ENCODE measurements at places on chromosomes 16 and 17.

- DNase-seq: no peak
These were observed 32.9 kb upstream of the NFAT5 start for GRCh38 chr16:69532641-69533455.

DNA sequence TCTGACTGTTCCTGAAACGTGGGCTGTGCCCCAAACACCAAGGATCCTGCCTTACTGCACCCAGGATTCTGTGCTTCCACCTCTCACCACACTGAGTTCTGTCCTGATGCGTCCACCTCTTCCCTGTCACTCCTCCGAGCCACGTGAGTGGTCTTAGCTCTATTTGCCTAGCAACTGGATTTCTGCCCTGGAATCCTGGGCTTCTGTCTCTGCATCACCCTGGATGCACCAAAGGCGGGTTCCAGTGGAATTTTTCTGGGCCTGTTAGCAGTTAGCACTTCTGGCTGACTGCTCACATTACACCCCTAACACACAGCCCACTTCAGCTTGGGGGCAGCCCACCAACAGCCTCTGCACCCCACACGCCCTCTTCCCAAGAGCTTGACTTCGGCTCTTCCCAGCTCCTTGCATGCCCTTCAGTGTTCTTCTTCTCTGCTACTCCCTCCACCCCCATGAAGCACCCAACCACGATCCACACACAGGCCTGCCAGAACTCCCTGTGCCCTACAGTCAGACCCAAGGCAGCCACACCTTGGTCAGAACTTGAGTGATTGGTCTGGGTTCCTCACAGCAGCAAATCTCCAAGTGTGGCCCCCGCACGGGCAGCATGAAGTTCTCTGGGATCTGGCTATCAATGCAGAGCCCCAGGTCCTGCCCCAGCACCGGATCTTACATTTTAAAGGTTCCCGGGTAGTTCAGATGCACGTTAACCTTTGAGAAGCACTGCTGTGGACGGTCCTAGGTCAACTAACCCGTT lies 129.8 kb upstream of the RCVRN start:
- DNase-seq: no peak

DNA sequence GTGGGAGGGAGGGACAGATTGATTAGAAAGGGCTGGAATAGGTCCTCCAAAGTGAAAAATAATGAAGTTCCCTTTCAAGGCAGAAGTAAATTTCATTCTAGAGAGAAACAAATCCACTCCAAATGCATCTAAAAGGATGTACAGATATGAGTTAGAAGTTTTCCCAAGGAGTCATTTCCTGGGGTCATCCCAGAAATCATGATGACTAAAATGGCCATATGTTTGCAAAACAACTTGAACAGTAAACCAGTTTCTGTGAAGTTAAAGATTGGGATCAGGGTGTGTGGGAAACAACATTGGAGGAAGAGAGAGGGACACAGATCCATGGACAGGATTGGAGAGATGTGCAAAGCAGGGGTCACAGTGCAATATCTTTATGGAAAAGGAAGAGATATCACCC lies 32.5 kb upstream of the ARHGAP44 start:
- DNase-seq: no peak

DNA sequence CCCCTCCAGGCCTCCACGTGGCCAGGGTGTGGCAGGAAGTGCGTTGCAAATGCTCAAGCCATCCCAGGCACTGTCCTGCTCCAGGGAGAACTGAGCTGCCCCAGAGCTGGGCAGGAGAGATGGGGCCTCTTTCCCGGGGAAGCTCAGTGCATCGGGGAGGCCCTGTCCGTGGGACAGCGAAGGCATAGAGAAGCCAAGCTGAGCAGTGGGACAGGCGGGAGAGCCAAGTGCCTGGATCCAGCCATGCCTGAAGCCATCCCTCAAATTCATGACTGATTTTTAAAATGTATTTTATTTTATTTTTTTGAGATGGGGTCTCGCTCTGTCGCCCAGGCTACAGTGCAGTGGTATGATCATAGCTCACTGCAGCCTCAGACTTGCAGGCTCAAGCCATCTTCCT lies 25.4 kb upstream of the SSTR5 start:
- DNase-seq: no peak

DNA sequence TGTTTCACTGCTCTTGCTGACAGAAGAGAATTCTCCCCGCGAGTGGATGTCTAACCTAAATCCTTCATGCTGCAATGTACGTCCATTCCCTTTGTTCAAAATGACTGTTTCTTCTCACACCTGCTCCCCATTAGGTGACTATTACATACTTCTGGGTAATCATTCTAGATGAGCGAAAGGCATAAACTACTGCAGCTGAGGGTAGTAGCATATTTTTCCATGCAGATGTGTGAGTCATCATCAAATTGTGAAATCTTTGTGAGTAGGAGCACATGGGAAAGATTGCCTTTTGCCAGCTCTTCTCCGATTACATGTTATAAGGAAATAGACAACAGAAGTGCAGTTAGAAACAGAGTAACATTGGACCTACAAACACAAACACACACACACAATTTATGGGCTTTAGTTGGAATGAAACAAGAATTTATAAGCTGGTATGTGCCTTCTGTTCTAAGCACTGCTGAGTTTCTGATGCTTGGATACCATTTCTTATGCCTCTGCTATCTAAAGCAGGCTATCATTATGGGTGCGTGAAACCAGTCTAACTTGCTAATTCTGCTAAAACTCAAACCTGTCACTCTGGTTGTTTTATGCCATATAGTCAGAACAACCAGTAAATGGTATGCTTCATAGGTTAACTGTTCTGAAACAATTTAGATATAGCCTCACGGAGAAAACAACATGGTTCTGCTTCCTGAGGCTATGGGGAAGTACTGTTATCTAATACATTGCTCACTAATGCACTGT lies 346.9 kb upstream of the PSMD7 start:
- DNase-seq: no peak

- DNase-seq: no peak
These were observed 18.9 kb downstream of the DNAH17 start for GRCh38 chr17:78558181-78558850.

DNA sequence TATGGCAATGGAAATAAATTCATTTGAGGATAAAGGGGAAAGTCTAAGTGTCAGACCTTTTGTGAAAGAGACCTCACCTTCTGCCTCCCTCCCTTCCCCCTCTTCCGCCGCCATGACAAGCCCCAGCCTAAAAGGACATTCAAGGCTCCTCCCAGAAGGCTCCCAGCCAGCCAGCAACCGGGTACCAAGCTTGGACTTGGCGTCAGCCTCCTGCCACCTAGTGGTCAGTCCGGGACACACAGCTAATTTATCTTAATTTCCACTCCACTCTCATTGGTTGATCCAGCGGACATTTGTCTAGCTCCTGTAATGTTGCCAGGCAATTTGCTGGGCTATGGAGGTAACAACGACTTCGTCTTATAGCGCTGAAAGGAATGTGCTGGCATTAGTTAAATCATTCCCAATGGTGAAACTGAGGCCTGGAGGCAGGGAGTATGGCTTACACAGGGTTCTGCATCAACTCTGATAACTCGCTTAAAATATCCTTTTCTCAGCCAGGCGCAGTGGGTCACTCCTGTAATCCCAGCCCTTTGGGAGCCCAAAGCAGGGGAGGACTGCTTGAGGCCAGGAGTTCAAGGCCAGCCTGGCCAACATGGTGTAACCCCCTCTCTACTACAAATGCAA lies 19.3 kb upstream of the CLEC3A start:
- DNase-seq: peak; percentile 67

DNA sequence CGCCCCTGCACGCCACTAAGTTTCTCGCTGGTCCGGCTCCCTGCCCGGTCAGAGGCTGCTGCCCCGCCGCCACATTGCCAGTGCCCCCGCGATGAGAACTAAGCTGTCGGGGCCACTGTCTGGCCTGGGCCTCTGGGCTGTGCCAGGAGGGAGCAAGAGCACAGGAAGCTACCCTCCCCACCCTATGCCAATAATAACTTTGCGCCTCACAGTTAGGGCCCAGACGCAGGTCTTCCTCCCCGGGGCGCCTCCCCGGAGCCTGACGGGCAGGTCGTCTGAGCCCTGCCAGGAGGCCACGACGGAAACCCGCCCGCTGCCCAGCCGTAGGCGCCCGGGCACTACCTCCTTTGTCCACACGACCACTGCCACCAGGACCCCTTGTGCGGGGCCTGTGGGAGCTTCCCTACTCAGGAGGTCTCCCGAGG lies 1.5 kb downstream of the ZFPM1 start:
- peak; percentile 64 for DNase-seq
